ENCODE measurements at places on chromosomes 11 and 22.
A peak's percentile ranks its signal among the peaks of the same experiment; 100 is the strongest.

GRCh38 chr11:92416971-92417725, 192.5 kb downstream of the FAT3 start:
- no peak for DNase-seq

GRCh38 chr11:72411623-72412419, 22.5 kb downstream of the CLPB start:
- DNase-seq, result no peak

DNA sequence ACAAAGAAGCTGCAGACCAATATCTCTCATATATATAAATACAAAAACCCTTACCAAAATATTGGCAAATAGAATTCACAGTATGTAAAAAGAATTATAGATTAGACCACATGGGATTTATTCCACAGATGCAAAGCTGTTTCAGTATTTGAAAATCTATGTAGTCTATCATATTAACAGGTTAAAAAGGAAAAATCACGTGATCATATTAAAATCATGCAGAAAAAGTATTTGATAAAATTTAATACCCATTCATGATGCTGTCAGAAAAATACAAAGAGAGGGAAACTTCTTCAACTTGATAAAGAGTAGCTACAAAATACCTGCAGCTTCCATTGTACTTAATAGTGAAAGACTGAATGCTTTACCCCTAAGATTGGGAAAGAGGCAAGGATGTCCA, 67.2 kb upstream of the CD44 start:
- DNase-seq, result no peak

- DNase-seq, result no peak
Measured at GRCh38 chr11:113174882-113175281, 139.5 kb upstream of the TTC12 start.

DNA sequence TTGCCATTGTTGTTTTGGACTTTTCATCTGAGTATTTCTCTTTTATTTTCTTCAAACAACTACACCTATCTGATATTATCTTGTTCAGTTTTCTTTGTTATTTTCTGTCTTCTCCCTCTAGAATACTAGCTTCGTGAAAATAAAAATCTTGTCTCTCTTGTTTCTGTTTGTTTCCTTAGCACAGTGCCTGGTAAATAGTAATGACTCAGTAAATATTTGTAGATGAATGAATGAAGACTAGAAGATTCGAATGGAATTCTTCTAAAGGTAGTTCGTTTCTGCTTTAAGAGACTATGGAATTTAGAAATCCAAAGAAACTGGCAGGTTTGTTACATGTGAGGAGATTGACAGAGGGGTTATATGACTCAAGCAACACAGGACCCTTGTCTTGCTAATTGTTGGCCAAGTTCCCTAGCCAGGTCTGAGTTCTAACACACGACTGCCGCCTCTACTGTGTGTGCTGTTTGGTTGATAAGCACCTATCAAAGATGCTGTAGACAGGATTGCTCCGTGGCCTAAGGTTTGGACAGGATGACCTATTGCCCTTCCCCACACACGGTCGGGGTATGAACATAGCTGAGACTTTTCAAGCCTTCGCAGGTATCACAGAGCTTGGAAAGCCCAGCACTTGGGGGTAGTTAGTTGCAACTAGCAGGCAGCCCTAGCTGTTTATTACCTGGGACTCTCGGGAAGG, 831 bp upstream of the TMEM135 start:
- no peak for DNase-seq

DNA sequence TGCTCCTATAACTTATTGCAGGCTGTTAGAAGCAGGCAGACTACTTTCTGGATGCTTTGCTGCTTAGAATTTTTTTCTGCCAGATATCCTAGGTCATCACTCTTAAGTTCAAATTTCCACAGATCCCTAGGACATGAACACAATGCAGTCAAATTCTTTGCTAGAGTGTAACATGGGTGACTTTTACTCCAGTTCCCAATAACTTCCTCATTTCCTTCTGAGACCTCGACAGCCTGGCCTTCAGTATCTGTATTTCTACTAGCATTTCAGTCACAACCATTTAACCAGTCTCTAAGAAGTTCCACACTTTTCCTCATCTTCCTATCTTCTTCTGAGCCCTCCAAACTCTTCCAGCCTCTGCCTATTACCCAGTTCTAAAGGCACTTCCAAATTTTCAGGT, 60.4 kb upstream of the ZBED5 start:
- DNase-seq, result no peak

GRCh38 chr11:44698252-44698912, 28.4 kb upstream of the TSPAN18 start:
- DNase-seq, result no peak

DNA sequence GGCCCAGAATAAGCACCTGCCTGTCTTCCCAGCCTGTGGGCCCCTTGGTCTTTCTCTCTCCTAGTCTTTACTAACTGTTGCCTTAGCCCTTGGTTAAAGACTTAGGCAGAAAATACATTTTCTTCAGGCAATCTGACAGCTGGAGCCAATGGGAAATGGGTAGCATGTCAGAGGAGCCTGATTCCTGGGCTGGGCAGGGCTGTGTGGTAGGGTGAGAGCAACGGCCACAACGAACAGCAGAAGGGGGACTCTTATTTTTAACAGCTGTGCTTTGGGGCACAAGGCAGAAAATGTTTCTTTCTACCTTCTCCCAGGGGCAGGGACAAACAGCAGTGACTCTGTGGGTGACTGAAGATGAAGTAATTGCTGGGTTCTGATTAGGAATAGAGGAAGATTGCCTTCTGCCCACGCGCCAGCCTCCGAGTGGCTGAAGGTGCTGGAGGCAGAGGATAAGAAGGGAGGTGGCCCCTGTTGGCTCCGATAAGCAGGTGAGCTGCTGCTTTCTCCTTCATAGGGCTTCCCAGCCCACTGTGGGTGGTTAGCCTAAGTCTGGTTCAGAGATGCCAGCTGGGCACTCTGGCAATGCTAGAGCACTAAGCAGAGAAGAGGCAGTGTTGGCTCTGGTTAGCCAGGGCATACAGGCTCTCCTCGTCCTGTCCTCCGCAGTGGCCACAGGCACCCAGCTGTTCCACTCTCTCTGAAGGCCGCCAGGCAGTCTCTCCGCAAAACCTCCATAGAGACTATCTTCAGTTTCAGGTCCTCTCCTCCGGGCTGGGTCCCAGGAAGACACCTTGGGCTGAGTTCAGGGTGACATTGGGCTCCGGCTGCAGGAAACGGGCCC, 1.5 kb downstream of the YPEL4 start:
- DNase-seq, result no peak

DNA sequence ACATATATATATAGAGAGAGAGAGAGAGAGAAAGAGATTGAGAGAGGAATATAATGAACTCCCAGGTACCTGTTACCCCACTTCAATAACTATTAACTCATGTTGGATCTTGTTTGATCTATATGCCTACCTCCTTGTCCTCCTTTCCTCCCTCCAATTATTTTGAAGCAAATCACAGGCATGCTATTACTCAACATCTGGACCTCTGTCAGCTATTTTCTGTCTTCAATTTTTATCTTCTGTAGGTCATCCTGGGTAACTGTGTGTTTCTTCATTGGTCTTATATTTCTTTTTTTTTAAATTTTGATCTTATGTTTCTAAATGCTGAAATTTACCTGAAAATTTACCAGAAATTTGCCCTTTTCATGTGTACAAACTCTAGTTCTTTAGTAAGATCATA, 24.8 kb downstream of the UVRAG start:
- no peak for DNase-seq

- DNase-seq, result no peak
Measured at GRCh38 chr22:27867953-27868731, 50.9 kb downstream of the PITPNB start.

DNA sequence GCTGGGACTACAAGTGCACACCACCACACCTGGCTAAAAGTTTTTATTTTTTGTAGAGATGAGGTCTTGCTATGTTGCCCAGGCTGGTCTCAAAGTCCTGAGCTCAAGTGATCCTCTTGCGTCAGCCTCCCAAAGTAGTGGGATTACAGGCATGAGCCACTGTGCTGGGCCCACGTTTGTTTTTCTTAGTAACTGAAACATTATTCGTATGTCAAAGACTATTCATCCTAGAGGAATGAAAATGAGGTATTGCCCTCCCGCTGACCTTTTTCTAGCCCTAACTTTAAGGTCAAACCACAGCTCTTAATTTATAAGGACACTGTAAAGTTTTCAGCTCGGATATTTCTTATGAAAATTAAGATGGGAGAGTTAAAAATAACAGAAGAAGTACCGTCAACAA, 33.2 kb upstream of the PAX6 start:
- DNase-seq, result no peak

DNA sequence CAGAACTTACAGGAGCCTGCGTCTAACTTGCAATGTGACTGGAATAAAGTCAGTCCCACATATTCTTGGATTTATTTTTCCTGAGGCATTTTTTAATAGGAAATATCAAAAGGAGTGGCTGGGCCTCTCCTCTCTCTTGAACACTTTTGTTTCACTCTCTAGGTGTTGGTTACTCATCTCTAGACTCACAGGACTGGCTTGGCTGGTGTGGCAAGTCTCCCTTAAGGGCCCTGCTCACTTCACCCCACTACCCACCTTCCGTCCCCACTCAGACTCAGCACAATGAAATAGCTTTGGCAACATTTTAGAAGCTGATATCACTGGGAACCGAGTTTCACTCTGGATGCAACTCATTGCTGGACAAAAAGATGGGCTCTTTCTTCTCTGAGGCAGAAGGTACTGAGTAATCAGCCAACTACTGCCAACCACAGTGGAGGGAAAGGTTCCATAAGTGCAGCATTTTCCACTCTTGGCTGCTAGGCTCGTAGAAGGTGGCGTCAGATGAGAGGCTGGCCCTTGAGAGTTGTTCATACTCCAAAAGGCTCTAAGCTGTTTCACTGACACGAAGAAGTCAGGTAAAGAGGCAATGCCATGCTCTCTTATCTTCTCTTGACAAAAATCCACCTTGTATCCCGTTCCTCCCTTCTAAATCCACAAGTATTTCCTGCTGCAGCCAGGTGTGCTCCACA, 390.6 kb downstream of the SOX6 start:
- DNase-seq, result no peak

GRCh38 chr11:44620328-44620725, 54.9 kb downstream of the CD82 start:
- DNase-seq, result no peak

DNA sequence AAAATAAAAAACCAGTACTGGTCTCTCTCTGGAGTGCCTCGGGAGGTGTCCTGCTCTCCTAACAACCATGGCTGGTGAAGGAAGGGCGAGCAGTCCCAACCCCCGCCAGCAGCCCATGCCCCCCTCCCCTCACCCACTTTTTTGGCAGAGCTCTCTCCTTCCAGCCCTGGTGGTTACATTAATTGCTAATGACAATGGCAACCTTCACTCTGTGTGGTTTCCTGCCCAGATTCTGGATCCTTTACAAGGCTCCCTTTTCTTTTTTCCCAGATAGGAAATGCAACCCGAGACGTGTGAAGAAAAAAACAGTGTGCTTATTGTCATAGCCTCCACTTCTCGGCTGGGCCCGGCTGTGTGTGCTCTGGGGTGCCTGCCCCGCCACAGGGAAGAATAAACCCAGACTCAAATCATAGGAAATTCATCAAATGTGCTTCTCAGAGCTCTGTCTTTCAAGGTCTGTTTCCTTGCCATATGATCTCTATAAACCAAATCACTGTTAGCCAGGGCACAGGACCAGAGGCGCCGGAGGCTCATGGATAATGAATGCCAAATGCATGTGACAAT, 513.0 kb downstream of the SOX6 start:
- DNase-seq, result no peak

DNA sequence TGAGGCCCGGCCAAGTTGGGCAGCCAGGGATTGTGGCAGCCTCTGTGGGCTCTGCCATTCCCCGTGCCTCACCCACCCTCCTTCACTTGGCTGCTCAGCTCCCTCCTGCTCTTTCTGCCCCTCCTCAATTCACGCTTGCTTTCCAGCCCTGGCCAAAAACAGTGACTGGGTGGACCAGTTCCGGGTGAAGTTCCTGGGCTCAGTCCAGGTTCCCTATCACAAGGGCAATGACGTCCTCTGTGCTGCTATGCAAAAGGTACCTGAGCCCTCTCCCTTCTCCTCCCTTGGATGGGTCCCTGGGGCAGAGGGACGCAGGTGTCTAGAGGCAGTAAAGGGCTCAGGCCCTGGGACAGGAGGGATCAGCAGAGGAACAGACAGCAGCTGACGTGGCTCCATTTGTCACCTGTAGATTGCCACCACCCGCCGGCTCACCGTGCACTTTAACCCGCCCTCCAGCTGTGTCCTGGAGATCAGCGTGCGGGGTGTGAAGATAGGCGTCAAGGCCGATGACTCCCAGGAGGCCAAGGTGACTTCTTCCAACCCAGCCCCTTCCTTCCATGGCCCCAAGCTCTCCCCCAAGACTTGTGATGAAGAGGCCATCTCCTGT, 2.7 kb downstream of the FREY1 start:
- no peak for DNase-seq

DNA sequence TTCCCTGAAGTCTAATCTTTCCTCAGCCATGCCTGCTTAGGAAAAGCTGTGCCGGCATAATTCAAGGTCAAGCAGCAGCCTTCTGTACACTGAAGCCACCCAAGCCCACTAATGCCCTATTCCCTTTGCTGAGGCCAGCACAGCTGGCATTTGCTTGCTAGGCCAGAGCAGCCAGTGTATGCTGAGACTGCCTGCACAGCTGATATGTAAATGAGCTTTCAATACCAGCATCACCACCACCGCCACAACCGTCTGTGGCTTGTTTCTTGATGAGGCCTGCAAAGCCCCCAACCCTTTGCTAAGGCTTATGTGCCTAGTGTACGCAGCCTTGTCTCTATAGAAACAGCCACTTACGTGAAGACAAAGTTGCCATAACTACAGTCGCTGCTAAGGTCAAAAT, 56.3 kb upstream of the TNRC6B start:
- no peak for DNase-seq

DNA sequence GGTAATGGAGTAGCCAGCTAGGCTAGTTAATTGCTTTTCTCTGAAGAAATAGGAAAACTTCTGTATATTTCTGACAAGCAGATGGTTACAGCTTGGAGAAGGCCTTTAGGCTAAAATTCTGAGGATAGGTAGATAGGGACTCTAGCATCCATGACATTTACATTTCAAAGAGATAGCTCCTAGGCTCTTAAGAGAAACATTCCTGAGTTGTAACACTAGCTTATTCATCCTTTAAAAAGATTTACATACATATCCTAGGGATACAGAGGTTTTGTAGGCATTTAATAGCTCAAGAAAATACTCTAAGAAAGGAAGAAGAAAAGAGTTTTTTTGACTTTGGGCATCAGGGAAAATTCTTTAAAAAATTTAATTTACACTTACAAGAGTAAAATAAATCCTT, 130.9 kb upstream of the CCDC179 start:
- DNase-seq, result no peak

DNA sequence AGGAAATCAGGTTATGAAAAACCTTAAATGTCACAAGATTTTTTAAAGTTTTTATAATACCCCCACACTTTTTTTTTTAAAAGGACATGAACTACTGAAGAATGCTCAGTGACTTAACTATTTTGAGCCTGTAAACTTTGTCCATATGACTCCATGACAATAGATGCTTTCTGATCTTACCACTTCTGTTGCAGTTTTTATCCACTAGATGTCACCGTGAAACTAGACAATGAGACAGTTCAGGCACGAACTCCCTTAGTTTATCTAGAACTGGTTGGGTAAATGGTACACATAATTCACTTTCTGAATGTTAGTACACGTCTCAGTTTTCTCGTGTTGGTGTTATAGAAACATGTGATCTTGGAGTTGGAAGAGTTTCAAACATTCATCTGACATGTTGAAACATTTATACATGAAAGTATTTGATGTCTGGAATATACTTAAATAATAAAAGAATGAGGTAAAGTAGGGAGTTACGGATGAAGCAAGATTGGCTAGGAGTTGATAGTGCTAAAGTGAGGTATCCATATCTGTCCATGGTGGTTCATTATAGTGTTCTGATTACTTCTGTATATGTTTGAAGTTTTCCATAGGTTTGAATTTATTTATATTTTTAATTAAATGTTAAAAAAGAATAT, 8.1 kb downstream of the CCDC15 start:
- peak; percentile 17 for DNase-seq

GRCh38 chr11:2092956-2093412, 46.2 kb downstream of the IGF2 start:
- peak; percentile 77 for DNase-seq
